ENCODE measurements at places on chromosomes 5 and 9.
A peak's percentile ranks its signal among the peaks of the same experiment; 100 is the strongest.

DNA sequence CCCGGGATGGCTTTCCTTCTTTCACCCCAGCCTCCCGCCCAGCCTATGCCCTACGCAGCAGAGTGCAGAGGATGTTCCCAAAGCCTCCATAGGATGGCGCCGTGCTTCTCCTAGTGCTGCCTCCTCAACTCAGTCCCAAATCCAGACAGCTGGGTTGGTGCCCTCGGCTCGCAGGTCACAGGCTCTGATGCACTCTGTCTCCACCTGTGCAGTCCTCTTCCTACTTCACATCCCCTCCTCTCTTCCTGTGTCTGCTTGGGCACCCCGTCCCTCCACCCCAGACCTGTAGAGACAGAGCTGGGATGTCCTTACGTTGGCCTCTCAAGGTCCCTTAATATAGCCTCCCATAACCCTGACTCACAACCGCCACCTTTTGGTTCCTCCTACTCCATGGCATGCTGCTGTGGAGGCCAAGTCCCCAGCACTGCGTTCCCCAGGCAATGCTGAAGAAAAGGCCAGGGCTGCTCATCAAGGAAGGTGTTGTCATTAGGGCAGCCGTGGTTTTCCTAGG, 314.4 kb downstream of the GADD45G start:
- peak; percentile 30 for DNase-seq

GRCh38 chr5:56669534-56670483, 145.5 kb upstream of the MAP3K1 start:
- peak; percentile 80 for DNase-seq

DNA sequence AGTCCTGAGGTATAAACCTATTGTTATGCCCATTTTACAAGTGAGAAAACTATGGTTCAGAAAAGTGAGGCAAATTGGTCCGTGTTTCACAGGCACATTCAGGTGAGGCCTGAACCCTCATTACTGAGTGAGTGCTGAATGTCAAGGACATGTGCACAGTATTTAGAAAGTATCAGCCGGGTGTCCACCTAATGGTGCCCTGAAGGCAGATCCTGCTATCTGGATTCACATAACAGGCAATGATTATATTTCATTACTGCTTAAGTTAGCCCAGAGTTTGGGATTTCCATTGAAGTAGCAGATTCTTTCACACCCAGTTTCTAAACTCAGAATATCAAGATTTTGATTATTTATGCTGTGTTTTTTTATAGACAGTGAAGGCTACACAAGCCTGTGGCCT, 142.7 kb downstream of the LHFPL2 start:
- DNase-seq: no peak

GRCh38 chr5:150120617-150121447, 34.5 kb upstream of the CSF1R start:
- no peak for DNase-seq

- DNase-seq: no peak
Observed at GRCh38 chr5:68802430-68802829, 291.4 kb upstream of the SLC30A5 start.

- DNase-seq: peak; percentile 81
Observed at GRCh38 chr9:4510546-4511322, 20.5 kb downstream of the SLC1A1 start.

- DNase-seq: no peak
Observed at GRCh38 chr5:124824637-124825158, 78.3 kb upstream of the ZNF608 start.
